ENCODE measurements at places on chromosomes 1 and 21. TPM values are rescaled to one million over a fixed set of nuclear protein-coding genes. Genes with fewer than 3 reads are reported as not detected.

DNA sequence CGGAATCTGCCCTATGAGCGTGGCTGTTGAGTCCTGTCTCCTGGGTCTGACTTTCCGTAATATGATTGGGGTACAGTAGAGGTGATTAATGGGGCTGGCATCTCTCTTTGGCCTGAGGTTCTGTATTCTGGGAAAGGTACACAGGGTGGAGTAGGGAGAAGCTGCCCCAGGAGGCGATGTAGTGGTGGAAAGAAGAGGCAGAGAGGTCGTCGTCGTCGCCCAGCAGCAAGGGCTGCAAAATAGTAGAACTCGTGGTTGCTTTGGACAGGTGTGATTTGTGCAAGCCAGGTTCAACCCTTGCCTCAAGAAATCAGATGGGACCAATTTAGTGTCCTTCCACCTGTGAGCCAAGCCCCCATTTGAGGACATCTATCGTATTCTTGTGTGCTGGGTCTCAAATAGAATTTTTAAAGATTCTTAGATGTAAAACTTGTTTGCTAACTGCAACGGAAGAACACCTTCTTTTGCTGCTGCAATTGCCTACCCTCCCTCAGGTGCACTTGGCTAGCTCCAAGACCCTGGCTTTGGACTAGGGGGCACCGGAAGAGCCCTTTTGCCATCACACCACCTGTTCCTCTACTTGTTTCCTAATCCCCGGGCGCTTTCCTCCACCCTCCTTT is 1.3 kb upstream of the HMGN2 start:
- no peak for DNase-seq

GRCh38 chr1:168829876-168830275 is 100.9 kb upstream of the DPT start:
- DNase-seq = no peak

DNA sequence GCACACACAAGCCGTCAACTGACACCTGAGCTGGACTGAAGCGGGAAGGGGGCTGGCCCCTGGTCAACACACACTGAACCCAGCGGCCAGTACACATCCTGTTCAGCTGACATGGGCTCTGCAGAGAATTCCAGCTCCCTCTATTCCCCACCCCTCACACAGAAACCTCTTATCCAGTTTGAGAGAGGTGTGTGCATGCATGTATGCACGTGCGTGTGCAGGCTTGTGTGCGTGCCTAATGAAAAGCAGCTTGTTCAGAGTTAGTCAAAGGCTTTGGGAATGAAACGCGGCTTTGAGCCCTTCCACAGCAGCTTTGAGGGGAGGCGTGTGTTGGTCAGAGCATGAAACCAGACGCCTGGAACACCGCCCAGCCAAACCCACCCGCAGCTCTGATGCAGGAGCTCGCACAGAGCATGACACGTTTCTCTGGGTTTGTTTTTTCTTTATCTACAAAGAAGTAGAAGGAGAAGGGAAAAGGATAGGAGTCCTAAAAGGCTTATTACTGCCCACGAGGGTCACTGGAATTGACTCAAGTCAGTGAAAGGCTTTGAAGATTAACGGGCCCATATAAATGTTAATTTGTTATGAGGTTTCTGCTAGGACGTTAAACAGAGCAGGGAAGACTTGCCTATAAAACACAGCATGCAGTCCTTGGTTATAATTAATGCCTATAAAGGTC is 184.2 kb downstream of the ETS2 start:
- no peak for DNase-seq

- no peak for DNase-seq
Measured at GRCh38 chr1:8423269-8423691, 105.4 kb downstream of the SLC45A1 start.

GRCh38 chr21:35414507-35415139 is 365.5 kb upstream of the RUNX1 start:
- DNase-seq = no peak

- DNase-seq = no peak
Measured at GRCh38 chr1:215360758-215361157, 206.3 kb upstream of the KCTD3 start.

DNA sequence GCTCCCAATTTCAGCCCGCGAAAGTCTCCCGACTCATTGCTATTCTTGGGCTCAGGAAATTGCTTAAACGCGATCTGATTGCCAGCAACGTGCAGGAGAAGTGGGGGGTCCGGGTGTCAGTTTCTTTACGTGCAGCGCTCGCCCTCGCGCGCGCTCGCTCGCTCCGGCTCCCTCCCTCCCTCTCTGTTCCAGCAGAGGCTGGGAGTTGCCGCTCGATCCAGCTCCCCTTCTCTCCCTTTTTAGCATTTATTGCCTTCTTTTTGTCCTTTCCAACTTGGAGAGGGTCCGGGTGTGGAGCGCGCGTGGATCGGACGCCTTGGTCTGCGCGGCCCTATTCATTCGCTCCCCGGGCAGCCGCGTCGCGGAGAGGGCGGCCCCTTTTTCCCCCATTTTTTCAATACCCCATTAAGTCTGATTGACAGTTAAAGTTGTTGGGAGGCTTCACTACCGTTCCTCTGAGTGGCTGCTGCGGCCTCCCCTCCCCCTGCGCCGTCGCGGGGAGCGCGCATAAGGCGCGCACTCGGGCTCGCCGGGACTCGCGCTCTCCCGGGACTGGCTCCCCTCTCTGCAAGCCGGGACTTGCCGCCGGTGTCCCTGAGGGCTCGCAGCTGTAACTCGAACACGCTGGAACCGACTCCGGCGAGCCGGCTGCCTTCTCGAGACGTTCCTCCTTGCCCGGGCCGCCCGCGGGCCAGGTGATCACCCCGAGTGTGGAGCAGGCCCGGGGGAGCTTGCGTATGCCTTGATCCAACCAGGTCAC is at the start of gene DHRS3:
Gene DHRS3, minus strand, starts transcription at position 310 of the 760 bp plus-strand sequence. CDS start 862 bp downstream, outside the sequence.
- no peak for DNase-seq

DNA sequence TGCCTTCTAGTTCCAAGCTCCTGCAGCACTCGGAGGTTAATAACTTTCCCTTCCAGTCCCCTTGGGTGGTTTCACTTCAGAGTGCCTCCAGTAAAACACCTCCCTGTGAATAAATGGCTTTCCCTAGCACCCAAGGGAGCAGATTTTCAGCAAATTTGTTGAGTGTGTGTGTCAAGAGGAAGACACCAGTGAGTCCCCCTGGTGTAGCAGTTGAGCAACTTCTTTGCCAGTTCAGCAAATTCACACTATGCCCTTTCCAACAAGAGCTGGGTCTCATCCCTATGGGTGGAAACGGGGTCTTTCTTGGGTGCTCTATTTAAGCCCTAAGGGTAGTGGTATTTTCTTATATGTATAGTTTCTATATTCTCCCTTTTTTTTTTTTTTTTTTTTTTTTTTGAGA is 806 bp upstream of the AADACL4 start:
- DNase-seq = no peak

The DCDC2B gene
- total RNA-seq = not detected

The CCDC27 gene
- not detected for total RNA-seq

The CBS gene
- 62.5 TPM for total RNA-seq

The AMY1B gene
- not detected for total RNA-seq

The ZNF593OS gene
- total RNA-seq = not detected
